ENCODE measurements at places on chromosomes 4 and X.

GRCh38 chrX:12681047-12681446 lies 110.2 kb upstream of the PRPS2 start:
- DNase-seq: no peak

- DNase-seq: no peak
Observed at GRCh38 chr4:40992472-40993295, 221.7 kb downstream of the APBB2 start.

DNA sequence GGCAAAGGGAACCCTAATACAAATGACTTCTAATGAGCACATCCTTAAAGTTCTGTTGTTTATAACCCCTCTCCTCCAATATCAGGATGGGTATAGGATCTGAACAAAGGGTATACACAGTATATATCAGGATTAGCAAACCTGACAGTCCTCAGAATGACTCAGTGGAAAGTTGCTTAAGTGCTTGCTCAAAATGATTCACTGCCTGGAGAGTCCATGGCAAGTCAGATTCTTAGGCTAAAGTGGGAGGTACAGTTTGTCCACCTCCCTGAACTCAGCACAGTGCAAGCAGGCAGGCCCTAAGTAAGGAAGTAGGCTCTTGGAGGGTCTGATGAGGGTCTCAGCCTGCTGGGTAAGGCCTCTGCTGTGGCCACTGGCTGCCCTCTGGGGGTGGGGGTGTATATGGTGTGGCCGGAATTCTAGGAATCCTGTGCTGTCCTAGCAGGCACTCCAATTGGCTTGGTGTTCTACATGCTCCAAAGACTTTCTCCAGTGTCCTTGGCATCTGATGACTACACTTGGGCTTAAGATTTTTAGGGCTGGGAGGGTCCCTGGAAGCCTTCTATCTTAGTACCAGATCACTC lies 54.3 kb downstream of the CHRDL1 start:
- no peak for DNase-seq

GRCh38 chr4:102696758-102697157 lies 64.0 kb downstream of the MANBA start:
- no peak for DNase-seq

GRCh38 chr4:3340700-3341083 lies 47.9 kb downstream of the RGS12 start:
- DNase-seq: no peak
